Left renal cortex interstitium (tissue), 4 donors: ENCODE measurements at places on chromosomes 7 and 10. TPM values are rescaled to one million over a fixed set of nuclear protein-coding genes. Genes with fewer than 3 reads are reported as not detected.

DNA sequence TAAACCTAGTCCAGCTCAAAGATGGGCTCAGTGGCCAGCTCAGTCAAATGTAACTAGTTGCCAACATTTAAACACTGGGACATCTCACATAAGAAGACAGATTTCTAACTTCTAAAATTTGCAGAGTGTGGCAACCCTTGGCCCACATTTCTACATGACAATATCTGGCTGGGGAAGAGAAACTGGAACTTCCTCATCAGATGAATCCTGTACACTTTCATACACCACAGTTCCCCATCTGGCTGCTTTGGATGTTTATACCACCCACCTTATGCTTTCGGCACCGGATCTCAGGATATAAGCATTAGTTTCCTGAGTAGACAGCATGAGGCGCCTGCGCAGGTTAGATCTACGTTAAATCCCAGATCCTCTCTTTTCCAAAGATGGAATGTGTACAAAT lies 199.3 kb downstream of the PRKG1 start:
- no peak for DNase-seq

GRCh38 chr10:84907461-84908009 lies 579.1 kb downstream of the CCSER2 start:
- DNase-seq, result no peak

DNA sequence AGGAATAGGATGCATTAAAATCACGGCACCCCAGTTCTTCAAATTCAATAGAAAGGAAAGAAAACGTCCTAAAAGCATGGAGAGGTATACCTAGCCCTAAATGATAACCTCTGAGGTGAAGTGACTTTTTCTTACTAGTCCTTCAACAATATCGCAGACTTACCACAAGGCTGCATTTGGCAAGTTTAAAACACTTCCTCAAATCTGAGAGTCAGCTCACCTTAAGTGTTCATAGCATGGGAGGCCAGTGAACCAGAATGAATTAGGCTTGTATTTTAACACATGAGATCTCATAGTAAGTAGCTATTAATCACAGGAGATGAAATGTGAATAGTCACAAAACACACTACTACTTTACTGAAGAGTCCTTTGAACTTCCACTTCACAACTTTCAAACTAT lies 124.2 kb downstream of the RNF32 start:
- DNase-seq, result no peak

DNA sequence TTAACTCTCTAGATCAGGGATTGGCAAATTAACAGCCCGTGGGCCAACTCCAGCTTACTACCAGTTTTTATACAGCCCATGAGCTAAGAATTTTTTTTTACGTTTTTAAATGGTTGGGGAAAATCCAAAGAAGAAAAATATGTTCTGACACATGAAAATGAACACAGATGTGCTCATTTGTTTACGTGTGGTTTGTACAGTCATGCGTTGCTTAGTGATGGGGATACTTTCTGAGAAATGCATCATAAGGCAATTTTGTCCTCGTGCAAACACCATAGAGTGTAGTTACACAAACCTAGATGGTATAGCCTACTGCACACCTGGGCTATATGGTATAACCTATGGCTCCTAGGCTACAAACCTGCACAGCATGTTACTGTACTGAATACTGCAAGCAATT lies 8.3 kb upstream of the SMKR1 start:
- DNase-seq, result no peak

DNA sequence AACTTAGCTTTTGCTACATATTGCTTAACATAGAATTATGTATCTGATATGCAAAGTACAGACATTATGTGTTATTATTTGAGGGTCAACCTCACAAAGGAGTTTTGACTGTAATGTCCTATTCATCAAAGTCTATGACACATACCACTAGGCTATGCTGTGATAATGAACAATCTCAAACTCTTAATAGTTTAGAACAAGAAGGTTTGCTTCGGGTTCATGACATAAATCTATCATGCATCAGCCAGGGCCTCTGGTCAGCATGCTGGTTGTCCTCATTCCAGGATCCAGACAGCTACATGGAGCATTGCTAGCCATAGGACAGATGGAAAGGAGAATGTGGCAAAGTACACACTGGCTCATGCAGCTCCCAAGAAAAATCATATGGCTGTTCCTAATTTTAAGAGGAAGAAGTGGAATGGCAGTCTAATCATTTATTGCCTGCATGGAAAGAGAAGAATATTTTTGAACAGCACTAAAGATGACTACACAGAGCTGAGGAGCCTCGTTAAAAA lies 332.1 kb downstream of the GPR158 start:
- no peak for DNase-seq

- no peak for DNase-seq
These were observed 33.7 kb downstream of the GRK5 start for GRCh38 chr10:119241066-119241465.

The CHCHD1 gene
- 64.2 TPM for polyA plus RNA-seq

The FAM13C gene
- 9.4 TPM for polyA plus RNA-seq

The GPR26 gene
- 0.05 TPM for polyA plus RNA-seq
